ENCODE measurements at places on chromosomes 3 and 15.

GRCh38 chr15:94057305-94057704 lies 174.1 kb upstream of the MCTP2 start:
- H3K27ac ChIP-seq: no peak overlapping the region
- H3K4me3 ChIP-seq: no peak overlapping the region
- no peak for DNase-seq
- H3K4me1 ChIP-seq: no peaks in the 10 kb centered on the region
- peaks cover 9% of the 10 kb centered on the region for H3K27me3 ChIP-seq

DNA sequence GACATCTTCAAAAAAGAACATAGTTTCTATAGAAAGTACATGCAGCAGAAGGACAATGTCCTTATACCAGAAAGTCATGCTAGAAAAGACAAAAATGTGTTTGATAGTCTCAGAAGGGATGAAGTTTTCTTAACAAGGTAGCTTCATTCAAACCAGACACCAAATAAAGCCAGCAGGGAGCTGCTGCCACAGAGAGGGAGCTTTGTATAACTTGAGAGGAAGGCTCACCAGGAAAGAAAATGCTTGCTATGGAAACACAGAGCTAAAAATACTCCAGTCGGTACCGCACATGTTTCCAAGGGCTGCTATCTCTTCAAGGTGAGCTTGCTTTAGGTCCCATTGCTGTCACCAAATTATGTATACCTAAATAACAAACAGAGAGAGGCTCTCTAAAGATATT lies 1074.8 kb upstream of the ALCAM start:
- H3K27me3 ChIP-seq: no peaks in the 10 kb centered on the region
- no peak overlapping the region for H3K27ac ChIP-seq
- DNase-seq: no peak
- peak overlapping the region; percentile 5 for H3K4me3 ChIP-seq

DNA sequence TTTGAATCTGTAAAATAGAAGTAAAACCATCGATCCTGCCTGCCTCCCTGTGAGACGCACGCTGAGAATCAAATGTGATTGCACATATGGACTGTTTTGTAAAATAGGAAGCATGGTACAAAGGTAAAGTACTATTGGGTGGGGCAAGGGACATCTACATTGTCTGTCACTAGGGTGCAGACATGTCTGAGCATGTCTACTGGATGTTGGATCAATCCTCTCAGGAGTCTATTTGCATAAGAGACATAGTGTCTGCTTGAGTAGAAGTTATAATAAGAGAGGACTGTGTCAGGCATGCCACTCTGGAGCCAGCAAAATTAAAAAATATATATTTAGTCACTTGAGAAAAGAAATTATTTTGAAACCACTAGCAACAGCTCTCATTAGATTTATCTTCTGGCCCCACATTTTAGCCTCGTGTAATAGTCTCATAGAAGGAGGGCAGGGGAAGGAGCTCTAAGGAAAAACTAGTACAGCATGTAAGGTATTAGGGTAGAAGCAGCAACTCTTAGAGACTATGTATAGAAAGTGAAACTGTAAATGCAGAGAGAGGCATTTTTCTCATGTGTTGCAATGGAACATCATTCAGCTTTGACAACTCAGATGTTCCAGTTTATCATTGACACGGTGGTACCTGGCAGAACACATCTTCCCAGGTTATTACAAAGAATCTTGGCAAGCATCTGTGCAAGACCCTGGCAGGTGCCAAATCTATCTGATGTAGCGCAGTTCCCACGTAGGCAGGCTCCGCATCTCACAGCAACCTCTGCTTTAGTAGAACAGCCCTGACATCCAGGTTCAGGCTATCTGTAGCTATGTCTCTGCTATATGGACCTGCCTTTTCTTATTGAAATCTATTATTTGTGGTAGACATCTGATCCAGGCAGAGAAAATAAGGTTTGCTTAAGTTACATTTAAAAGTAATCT lies 85.2 kb upstream of the CHL1 start:
- no peaks in the 10 kb centered on the region for H3K27me3 ChIP-seq
- no peak overlapping the region for H3K27ac ChIP-seq
- no peaks in the 10 kb centered on the region for H3K36me3 ChIP-seq
- no peak for DNase-seq
- H3K4me3 ChIP-seq: no peak overlapping the region
- H3K4me1 ChIP-seq: no peaks in the 10 kb centered on the region

DNA sequence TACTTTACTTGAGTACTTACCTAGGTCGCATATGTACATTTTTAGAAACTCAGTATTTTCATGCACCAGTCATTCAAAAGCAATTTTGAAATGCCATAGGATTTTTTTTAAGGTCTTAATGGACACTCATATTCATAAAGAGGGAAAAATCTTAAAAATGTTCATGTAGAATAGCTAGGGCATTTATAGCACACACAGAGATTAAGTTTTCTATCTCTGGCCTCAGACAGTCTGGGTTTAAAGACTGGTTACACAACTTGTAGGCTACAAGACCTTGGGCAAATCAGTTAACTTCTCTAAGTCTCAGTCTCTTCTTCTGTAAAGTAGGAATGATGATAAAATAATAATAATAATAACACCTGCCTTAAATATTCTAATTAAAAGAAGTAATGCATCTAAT lies 48.5 kb upstream of the UBP1 start:
- no peaks in the 10 kb centered on the region for H3K27me3 ChIP-seq
- no peaks in the 10 kb centered on the region for H3K4me1 ChIP-seq
- DNase-seq: no peak
- no peak overlapping the region for H3K4me3 ChIP-seq

DNA sequence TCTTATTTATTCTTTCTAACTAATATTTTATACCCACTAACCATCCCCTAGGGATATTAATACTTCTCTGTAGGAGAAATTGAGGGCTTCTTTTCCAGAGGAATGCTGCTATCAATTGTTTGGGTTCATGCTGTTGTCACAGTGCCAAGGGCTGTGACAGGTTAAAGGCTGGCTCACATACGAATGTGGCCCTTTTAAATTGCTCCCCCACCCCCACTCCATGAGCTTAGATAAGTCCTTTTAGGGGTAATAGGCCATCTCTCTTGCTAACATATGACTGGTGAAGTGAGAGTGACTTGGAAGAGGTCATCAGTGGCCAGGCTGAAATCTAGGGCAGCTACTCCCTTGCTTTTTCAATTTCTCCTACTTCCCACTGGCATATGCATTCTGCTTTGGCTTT lies 121.9 kb upstream of the DPH6 start:
- no peak overlapping the region for H3K4me3 ChIP-seq
- H3K27me3 ChIP-seq: no peaks in the 10 kb centered on the region
- peaks cover 3% of the 10 kb centered on the region for H3K4me1 ChIP-seq
- DNase-seq: no peak

DNA sequence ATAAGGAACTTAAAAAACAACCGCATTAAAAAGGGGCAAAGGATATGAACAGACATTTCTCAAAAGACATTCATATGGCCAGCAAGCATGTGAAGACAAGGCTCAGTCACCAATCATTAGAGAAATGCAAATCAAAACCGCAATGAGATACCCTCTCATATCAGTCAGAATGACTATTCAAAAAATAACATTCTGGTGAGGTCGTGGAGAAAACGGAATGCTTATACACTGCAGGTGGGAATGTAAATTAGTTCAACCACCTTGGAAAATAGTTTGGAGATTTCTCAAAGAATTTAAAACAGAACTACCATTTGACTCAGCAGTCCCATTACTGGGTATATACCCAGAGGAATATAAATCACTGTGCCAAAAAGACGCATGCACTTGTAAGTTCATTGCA lies 496.6 kb upstream of the SGO1 start:
- H3K27ac ChIP-seq: no peak overlapping the region
- H3K27me3 ChIP-seq: no peaks in the 10 kb centered on the region
- no peak overlapping the region for H3K4me3 ChIP-seq
- no peak for DNase-seq
- H3K36me3 ChIP-seq: no peaks in the 10 kb centered on the region
- no peaks in the 10 kb centered on the region for H3K4me1 ChIP-seq

GRCh38 chr3:110929816-110930215 lies 141.8 kb upstream of the NECTIN3 start:
- no peak for DNase-seq
- H3K36me3 ChIP-seq: no peaks in the 10 kb centered on the region
- H3K4me3 ChIP-seq: no peak overlapping the region
- H3K27me3 ChIP-seq: peaks cover 9% of the 10 kb centered on the region
- no peak overlapping the region for H3K27ac ChIP-seq

- no peaks in the 10 kb centered on the region for H3K36me3 ChIP-seq
- DNase-seq: no peak
- no peak overlapping the region for H3K27ac ChIP-seq
- peaks cover 13% of the 10 kb centered on the region for H3K4me1 ChIP-seq
- peaks cover 15% of the 10 kb centered on the region for H3K27me3 ChIP-seq
These were observed 1.9 kb upstream of the FETUB start for GRCh38 chr3:186638259-186638658.

DNA sequence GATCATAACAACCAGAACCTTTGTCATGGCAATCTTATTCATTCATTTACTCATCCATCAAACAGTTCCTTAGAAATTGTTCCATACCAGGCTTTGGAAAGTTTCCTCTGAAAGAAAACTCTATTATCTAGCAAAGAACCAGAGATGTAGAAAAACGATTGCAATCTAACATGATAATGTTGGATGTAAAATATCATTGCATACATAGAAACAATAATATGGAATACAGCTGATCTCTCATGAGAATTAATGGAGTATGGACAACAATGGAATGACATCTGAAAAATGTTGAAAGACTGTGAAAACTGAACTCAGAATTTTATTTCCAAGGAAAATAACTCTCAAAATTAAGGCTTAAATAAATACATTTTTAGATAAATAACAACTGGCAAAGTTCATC lies 665.4 kb downstream of the NLGN1 start:
- DNase-seq: no peak
- H3K4me1 ChIP-seq: peaks cover 1% of the 10 kb centered on the region
- no peaks in the 10 kb centered on the region for H3K36me3 ChIP-seq
- H3K27ac ChIP-seq: no peak overlapping the region
- no peak overlapping the region for H3K4me3 ChIP-seq

DNA sequence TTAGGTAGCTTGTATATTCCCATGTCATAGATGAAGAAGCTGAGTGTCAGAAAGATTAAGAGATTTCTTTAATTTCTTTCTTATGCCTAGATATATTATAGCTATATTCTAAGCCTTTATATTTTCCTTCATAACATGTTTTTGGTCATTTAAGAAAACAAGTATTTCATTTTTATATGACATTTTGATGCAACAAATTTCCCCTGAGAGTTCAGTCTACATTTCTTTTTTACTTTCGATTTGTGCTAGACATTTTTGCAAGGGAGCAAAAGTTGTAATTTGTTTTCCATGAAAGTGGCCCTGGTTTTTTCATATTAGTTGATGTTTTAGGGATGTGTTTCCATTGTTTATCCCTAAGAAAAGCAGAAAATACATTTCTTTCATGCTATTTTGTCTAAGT lies 344.9 kb downstream of the NLGN1 start:
- H3K27me3 ChIP-seq: no peaks in the 10 kb centered on the region
- H3K36me3 ChIP-seq: no peaks in the 10 kb centered on the region
- no peak for DNase-seq
- H3K27ac ChIP-seq: no peak overlapping the region
- no peaks in the 10 kb centered on the region for H3K4me1 ChIP-seq

DNA sequence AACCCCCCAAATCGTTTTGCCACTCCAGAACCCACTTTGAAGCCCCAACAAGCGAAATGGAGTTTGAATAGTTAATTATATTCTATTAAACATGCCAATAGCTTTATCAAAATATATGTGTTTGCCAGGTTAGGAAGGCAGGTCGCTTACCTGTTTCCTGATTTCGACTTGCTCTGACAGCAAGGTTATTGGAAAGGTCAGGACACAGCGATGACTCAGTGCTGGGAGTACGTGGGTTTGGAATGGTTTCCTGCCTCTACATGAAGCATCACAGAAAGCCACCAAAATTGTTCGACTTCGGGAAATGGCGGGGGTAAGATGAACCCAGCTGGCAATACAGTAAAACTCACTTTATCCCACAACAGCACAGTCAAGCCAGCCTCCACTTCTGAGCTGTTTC lies 135.6 kb upstream of the ABI3BP start:
- peaks cover 25% of the 10 kb centered on the region for H3K27me3 ChIP-seq
- DNase-seq: no peak
- no peak overlapping the region for H3K4me3 ChIP-seq
- H3K4me1 ChIP-seq: peaks cover 7% of the 10 kb centered on the region

- DNase-seq: no peak
- H3K27ac ChIP-seq: no peak overlapping the region
- no peaks in the 10 kb centered on the region for H3K36me3 ChIP-seq
- H3K4me1 ChIP-seq: no peaks in the 10 kb centered on the region
- no peak overlapping the region for H3K4me3 ChIP-seq
- H3K27me3 ChIP-seq: no peaks in the 10 kb centered on the region
These were observed 125.0 kb downstream of the PDZRN3 start for GRCh38 chr3:73499787-73500186.

GRCh38 chr15:52200831-52201365 lies 9.7 kb upstream of the GNB5 start:
- H3K4me3 ChIP-seq: no peak overlapping the region
- no peak overlapping the region for H3K27ac ChIP-seq
- H3K27me3 ChIP-seq: peaks cover 3% of the 10 kb centered on the region
- H3K36me3 ChIP-seq: no peaks in the 10 kb centered on the region
- peaks cover 3% of the 10 kb centered on the region for H3K4me1 ChIP-seq

DNA sequence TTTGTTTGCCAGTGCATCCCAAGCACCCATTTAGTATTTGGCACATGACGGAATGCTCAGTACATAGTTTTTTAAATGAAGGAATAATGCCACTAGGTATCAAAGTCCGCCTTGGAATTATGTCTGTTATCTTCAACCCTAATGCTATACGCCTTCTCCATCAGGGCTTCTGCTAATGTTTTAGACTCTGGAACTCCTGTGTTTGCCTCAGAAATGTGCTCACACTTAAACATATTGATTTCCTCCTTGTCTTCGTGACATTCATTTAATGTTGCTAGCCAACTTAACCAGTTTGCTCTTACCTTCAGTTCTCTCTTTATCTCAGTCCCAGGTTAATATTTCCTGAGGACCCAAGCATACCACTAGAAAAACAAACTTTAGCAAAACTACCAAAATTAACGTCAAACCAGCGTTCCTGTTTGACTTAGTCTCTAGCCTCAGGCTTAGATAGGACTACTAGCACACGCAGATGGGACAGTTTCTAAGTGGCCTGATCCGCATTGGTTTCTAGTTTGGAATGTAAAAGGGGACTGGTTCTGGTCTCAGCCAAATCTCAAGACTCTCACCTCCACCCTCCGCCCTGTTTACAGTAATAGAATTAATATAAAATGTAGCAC lies 81.4 kb downstream of the IL1RAP start:
- H3K27ac ChIP-seq: no peak overlapping the region
- no peak for DNase-seq
- peaks cover 44% of the 10 kb centered on the region for H3K4me1 ChIP-seq
- no peak overlapping the region for H3K4me3 ChIP-seq
- no peaks in the 10 kb centered on the region for H3K27me3 ChIP-seq

Measured in activated T-helper 2 cell treated with anti-CD3 and anti-CD28 coated beads, Interferon-gamma antibody, Interleukin-2, Interleukin-4, amounts not matched to agents 10 μg/mL and 5 μg/mL and 100 μg/mL, durations not matched to agents 14 hours and 24 hours and 36 hours (primary cell).